ENCODE measurements at places on chromosomes 16 and 17. TPM values are rescaled to one million over a fixed set of nuclear protein-coding genes. Genes with fewer than 3 reads are reported as not detected.

GRCh38 chr16:58855291-58855863 lies 121.3 kb upstream of the GOT2 start:
- no peak overlapping the region for H3K4me3 ChIP-seq
- no peak overlapping the region for H3K27ac ChIP-seq
- no peak for DNase-seq
- H3K4me1 ChIP-seq = no peaks in the 10 kb centered on the region

- no peaks in the 10 kb centered on the region for H3K27me3 ChIP-seq
- H3K4me1 ChIP-seq = no peaks in the 10 kb centered on the region
- H3K27ac ChIP-seq = peak within 1 kb of the TSS; percentile 11
- no peak for DNase-seq
- H3K4me3 ChIP-seq = peak within 1 kb of the TSS; percentile 68
- no peaks in the 10 kb centered on the region for H3K36me3 ChIP-seq
Observed at GRCh38 chr17:12789481-12790248, at the start of gene ARHGAP44. TSS of gene ARHGAP44 (plus strand) at chr17:12789498. CDS start at chr17:12789839, 341 bp downstream.

GRCh38 chr16:24049113-24049512 lies 207.0 kb upstream of the CACNG3 start:
- no peaks in the 10 kb centered on the region for H3K27me3 ChIP-seq
- DNase-seq = no peak
- H3K27ac ChIP-seq = no peak overlapping the region

- H3K4me1 ChIP-seq = no peaks in the 10 kb centered on the region
- no peak for DNase-seq
- no peaks in the 10 kb centered on the region for H3K36me3 ChIP-seq
Observed at GRCh38 chr17:43702637-43703036, 40.9 kb upstream of the MEOX1 start.

DNA sequence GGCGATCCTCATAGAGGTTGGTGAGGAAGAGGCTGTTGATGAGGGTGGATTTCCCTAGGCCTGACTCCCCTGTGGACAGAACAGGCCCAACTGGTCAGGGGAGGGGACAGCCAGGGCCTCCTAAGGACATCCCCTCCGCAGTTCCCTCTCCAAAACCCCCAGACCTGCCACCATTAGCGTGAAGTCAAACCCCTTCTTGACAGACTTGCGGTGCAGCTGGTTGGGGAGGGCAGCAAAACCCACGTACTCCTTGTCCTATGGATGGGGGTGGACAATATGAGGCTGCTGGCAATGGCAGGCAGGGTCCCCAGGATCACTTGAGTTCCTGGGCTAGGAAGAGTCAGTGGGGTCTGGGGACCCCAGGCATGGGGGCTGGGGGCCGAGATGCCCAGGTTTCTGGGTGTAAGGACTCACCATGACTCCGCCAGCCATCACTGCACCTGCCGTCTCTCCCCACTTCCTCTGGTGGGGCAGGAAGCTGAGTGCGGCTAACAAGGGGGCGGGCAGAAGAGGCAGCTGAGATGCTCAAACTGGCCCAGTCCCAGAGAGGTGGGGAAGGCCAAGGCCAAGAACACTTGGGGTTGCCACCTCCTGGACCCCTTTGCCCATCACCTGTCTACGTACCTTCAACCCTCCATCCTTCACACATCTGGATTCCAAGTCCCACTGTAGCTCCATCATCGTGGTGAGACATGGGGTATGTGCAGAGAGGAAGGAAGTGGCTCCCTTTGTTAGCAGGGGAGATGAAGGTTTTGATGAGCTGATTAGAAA lies at the start of gene SEPTIN1:
Gene SEPTIN1 (minus strand): TSS at position 451 of the 771 bp plus-strand sequence. CDS start 19 bp downstream, at position 432.
- no peaks in the 10 kb centered on the region for H3K36me3 ChIP-seq
- peaks cover 15% of the 10 kb centered on the region for H3K4me1 ChIP-seq
- H3K27ac ChIP-seq = no peak within 1 kb of the TSS

REXO5 gene
- total RNA-seq = 10.6 TPM

- H3K27me3 ChIP-seq = no peaks in the 10 kb centered on the region
- H3K4me1 ChIP-seq = peaks cover 4% of the 10 kb centered on the region
- H3K4me3 ChIP-seq = no peak overlapping the region
- no peak for DNase-seq
- no peak overlapping the region for H3K27ac ChIP-seq
- peaks cover 33% of the 10 kb centered on the region for H3K36me3 ChIP-seq
Observed at GRCh38 chr16:84973776-84974523, 37.4 kb downstream of the ZDHHC7 start.

Data from liver (tissue), 10 donors.